ENCODE measurements at places on chromosomes 3 and 15.

DNA sequence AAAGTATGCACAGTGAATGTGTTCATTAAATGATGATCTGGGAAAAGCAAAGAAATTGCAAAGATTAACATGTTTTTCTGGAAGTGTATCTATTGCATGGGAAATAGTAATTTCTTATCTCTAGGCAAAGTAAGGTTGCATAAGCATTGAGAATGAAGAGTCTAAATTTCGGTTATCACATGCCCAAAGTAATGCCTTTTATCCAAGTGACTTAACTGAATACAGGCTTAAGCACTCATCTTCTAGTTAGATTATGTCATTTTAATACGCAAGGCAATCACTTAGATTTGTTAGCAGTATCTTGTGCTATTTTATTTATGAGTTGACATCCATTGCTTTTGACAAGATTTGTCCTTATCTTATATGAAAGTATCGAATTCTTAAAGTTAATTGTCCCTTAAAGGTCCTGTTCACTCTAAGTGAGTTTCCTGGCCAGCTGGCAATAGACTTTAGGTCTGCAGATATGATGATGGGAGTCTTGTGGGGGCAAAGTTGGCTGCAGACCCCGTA is 100.5 kb downstream of the NAALADL2 start:
- no peak for DNase-seq

GRCh38 chr3:143135150-143135549 is 15.6 kb downstream of the CHST2 start:
- DNase-seq: no peak

- no peak for DNase-seq
These were observed 35.5 kb downstream of the CACNA2D2 start for GRCh38 chr3:50467919-50468318.

DNA sequence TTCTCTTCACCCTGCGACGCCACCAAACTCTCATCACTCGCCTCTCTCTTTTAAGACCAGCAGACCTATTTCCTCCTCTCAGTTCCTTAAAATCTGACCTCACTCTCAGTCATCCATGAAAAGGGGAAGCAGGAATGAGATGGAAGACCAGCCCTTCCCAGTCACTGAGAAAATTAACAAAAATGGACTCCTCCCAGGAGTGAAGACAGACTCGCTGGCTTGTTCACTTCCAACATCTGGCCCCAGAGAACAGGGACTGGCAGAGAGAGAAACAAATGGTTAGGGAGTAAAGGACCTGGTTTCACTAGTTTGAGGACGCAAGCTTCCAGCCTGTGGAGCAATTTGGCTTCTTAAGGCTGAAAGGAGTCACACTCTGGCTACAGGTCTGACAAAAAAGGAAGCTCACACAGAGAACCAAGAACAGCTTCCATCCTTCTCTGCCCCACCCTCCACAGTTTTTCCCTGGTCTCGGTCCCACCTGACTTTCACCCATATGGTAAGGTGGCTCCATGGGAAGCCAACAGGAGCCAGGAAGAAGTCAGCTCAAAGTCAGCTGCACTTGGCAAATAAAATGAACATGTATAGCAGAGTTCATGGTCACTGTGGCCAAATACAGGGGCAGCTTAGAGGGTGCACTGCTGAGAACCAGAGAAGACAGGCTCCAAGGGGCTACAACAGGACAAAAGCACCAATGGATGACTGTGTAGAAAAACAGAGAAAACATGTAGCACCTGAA is 57.2 kb downstream of the ITGB5 start:
- no peak for DNase-seq

GRCh38 chr3:190847436-190847835 is 15.1 kb downstream of the GMNC start:
- no peak for DNase-seq

- DNase-seq: no peak
These were observed 41.5 kb downstream of the MUC4 start for GRCh38 chr3:195770081-195770840.

DNA sequence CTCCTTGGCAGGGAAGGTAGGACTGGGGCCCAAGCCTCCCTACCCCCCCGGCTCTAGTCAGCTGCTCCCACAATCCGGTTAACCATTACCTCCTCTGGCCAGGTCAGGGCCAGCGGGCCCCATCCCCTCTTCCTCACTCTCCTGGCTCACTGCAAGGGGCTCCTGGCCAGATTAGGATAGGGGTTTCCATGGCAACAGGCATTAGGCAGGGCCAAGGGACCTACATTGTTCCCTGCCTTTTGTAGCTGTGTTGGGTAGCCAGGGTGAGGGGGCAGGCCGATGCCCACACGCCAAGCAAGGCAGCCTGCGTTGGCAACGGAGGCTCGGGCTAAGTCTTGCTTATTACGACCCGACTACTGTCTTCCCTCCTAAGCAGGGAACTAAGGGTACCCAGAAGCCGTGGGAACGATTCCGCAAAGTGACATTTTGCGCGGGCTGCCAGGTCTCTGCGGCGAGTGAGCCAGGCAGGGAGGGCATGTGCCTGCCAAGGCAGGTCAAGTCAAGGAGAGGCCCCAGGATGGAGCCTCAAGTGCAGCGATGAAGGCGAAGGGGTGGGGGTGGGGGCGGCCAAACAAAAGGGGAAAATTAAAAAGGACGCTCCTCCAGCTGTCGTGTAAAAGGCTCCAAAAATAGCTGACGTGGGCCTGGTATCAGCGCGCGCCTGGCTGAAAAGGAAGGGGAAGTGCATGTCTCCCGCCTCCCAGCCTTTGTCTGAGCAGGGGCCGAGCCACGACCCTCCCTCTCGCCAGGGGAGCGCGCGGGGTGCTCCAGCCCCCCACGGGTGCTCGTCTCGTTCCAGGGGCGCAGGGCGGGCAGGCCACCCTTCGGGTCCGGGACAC is 919 bp downstream of the IDH2 start:
- no peak for DNase-seq

GRCh38 chr3:131047582-131047981 is 20.9 kb downstream of the NEK11 start:
- no peak for DNase-seq

DNA sequence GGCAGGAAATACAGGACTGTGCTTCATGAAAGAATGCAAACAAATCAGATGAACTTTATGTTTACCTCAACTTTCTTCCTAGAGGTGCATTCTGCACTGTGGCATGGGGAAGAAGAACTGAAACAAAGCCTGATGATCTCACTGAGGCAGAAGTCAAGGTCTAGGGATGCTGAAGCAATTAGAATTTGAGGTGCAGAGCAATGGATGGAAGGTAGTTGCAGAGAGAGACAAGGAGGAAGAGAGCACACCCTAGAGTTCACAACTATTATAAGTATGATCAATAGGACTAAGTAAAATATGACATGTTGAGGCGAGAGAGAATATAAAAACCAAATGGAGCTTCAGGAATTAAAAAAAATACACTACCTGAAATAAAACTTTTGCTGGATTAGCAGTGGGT is 420.1 kb downstream of the EDEM1 start:
- no peak for DNase-seq

- no peak for DNase-seq
These were observed 1.6 kb upstream of the WDR82 start for GRCh38 chr3:52280050-52280461.

GRCh38 chr3:183100376-183100775 is 1.1 kb upstream of the MCCC1 start:
- no peak for DNase-seq
